ENCODE measurements at places on chromosomes 3 and 15. TPM values are rescaled to one million over a fixed set of nuclear protein-coding genes. Genes with fewer than 3 reads are reported as not detected.

DNA sequence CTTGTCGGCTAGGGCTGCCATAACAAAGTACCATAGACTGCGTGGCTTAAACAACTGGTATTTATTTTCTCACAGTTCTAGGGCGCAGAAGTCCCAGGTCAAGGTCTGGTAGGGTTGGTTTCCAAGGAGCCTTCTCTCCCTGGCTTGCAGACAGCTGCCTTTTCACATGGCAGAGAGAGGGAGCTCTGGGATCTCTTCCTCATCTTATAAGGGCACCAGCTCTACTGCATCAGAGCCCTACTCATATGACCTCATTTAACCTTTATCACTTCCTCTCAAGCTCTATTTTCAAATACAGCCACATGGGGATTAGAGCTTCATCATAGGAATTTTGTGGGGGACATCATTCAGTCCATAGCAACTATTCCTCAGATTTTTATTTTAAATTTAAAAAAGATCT lies 17.6 kb upstream of the PAQR9 start:
- H3K4me3 ChIP-seq, result no peak overlapping the region
- no peak overlapping the region for H3K27ac ChIP-seq

DNA sequence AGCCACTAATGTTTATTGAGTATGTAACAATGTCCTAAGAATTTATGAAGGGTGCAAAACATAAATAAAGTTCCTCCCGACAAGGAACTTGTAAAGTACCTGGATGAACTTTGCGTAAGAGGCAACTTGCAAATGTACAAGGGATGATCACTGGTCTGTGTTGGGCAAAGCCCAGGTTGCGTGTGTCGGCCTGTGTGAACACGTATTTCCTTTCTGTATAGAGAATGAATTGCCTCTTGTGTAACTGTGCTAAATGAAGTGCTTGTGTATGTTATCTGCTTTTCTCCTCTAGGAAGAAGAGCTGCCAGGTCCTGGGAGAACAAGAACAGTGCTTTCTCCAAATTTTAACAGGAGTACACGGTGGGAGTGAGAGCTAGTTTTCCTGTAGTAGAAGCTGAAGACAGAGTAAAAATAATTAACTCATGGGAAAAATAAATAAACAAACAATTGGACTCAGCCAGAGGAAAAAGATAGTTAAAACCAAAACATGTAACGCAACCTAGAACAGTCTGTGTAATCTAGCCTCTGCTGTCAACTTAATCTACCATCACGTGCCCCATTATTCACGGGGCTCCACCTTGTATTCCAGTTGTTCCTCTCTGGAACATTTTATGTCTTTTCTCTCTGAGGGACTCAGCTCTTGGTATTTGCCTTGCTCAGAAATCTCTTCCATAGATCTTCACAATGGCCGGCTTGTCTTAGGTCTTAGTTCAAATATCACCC lies 83.7 kb upstream of the RASGRP1 start:
- H3K36me3 ChIP-seq, result peaks cover 3% of the 10 kb centered on the region
- H3K27ac ChIP-seq, result peak overlapping the region; percentile 11
- H3K27me3 ChIP-seq, result no peaks in the 10 kb centered on the region
- no peak for DNase-seq
- H3K4me1 ChIP-seq, result peaks cover 76% of the 10 kb centered on the region

DNA sequence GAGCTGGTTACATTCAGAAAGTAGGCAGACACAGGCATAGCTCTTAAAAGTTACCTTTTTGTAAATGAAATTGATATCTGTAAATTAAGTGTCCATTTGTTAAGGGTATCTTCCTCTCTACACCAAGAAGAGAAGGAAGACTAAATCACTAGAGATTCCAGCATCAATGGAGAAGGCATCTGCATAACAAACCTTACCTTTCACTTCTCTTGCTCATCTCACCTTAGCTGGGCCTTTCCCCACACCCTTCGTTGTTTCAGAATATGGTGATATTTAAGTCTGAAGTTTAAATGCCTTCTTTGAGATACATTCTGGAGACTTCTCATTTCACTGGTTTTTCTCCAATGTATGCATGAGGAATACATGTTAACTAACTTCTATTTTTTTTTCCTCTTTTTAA lies 54.5 kb upstream of the TGFBR2 start:
- DNase-seq, result no peak
- no peaks in the 10 kb centered on the region for H3K36me3 ChIP-seq
- no peak overlapping the region for H3K27ac ChIP-seq
- no peaks in the 10 kb centered on the region for H3K27me3 ChIP-seq
- peaks cover 17% of the 10 kb centered on the region for H3K4me1 ChIP-seq
- H3K4me3 ChIP-seq, result no peak overlapping the region

MKRN2OS gene
- total RNA-seq, result not detected

- H3K36me3 ChIP-seq, result no peaks in the 10 kb centered on the region
- peaks cover 21% of the 10 kb centered on the region for H3K4me1 ChIP-seq
- DNase-seq, result peak; percentile 42
- H3K27ac ChIP-seq, result no peak overlapping the region
Measured at GRCh38 chr15:60155661-60156060, 151.6 kb downstream of the FOXB1 start.

DNA sequence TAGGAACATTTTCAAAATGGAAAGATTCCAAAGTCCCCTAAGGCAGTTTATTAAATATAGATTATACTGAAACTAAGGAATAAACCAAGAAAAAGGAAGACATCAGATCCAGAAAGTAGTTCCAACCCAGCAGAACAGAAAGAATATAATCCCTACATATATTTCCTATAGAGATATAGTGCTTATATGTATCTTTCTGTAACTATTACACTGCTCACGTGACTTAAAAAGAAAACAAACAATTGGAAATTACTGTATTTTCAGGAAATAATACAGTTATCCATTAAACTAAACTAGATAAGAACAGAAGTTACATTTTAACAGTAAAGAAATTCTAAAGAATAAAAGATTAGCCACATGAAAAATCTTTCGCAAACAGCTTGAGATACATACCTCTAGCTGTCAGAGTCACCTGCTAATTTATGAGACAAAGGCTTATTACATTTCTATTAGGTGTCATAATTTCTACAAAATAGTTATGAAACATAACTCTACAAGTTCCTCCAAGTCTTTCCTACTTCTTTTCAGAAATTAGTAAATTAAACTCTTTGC lies 10.5 kb downstream of the DPH6 start:
- H3K36me3 ChIP-seq, result peaks cover 29% of the 10 kb centered on the region
- no peak overlapping the region for H3K27ac ChIP-seq
- H3K27me3 ChIP-seq, result no peaks in the 10 kb centered on the region
- peaks cover 5% of the 10 kb centered on the region for H3K4me1 ChIP-seq
- DNase-seq, result no peak

- H3K27me3 ChIP-seq, result no peaks in the 10 kb centered on the region
- no peak overlapping the region for H3K4me3 ChIP-seq
- no peak overlapping the region for H3K27ac ChIP-seq
- H3K36me3 ChIP-seq, result peaks cover 57% of the 10 kb centered on the region
- no peak for DNase-seq
Measured at GRCh38 chr3:136698361-136698760, 53.8 kb downstream of the STAG1 start.

DNA sequence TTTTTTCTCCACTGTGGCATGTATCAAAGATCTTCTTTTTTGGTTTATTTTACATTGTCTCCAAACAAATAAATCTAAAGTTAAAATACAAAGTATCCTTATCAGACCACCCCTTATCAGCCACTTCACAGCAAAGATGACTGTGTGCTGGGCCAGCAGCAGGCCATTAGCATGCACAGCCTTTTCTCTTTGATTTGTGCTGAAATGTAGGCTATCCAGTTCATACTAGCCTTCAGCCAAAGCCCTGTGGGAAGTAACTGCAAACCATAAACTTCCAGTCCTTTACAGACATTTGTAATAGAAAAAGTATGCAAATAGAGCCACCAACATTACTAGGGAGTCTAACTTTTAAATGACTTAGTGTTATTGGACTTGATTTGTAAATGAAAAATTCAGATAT lies 816.3 kb downstream of the FHIT start:
- no peaks in the 10 kb centered on the region for H3K4me1 ChIP-seq
- H3K4me3 ChIP-seq, result no peak overlapping the region
- no peaks in the 10 kb centered on the region for H3K36me3 ChIP-seq
- no peak overlapping the region for H3K27ac ChIP-seq

GRCh38 chr3:37310666-37311050 lies 136.3 kb upstream of the LRRFIP2 start:
- no peak for DNase-seq
- H3K27ac ChIP-seq, result no peak overlapping the region
- H3K27me3 ChIP-seq, result no peaks in the 10 kb centered on the region
- no peak overlapping the region for H3K4me3 ChIP-seq

NAALADL2 gene
- not detected for total RNA-seq

LRCH3 gene
- total RNA-seq, result 50.1 TPM

GRCh38 chr15:40357246-40357645 lies 773 bp upstream of the DISP2 start:
- no peaks in the 10 kb centered on the region for H3K27me3 ChIP-seq
- H3K4me1 ChIP-seq, result peaks cover 5% of the 10 kb centered on the region
- no peak overlapping the region for H3K4me3 ChIP-seq
- H3K36me3 ChIP-seq, result no peaks in the 10 kb centered on the region
- no peak overlapping the region for H3K27ac ChIP-seq

GRCh38 chr3:14392803-14393319 lies 9.5 kb upstream of the SLC6A6 start:
- no peak overlapping the region for H3K27ac ChIP-seq
- H3K36me3 ChIP-seq, result no peaks in the 10 kb centered on the region
- peaks cover 8% of the 10 kb centered on the region for H3K4me1 ChIP-seq
- H3K4me3 ChIP-seq, result no peak overlapping the region
- no peak for DNase-seq
- no peaks in the 10 kb centered on the region for H3K27me3 ChIP-seq

GRCh38 chr3:105948101-105948500 lies 79.3 kb upstream of the CBLB start:
- H3K27ac ChIP-seq, result no peak overlapping the region
- no peak overlapping the region for H3K4me3 ChIP-seq
- no peaks in the 10 kb centered on the region for H3K36me3 ChIP-seq
- no peaks in the 10 kb centered on the region for H3K4me1 ChIP-seq

DNA sequence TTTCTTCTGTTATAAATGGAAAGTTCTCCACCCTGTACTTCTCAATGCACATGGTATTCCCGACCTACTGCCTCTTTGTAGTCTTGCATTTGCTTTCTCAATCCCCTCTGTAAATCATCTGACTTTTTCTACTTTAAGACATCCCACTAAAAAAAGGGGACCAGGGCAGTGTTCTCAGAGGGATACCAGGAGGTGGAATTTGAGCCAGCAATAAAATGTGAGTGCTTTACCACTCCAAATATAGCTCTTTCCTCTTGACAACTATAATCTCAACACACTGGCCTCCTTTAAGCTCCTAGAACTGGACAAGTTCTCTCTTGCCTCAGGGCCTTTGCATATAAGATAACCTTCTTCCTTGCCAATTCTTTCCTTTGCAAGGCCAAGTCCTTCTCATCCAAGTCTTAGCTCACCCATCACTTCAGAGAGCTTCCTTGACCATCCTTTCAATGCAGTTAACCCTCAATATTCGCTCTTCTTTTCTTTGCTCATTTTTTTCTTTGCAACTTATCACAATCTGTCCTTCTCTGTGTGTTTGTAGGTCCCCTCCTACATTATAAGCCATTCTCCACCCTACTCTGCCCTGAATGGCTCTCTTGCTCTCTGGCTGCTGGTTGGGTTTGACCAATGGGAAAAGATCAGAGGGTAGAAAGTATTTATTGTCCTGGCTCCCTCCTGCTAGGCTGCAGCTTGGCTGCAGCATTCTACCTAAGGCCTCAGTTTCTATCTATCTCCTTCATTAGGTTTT lies 93.4 kb downstream of the PRICKLE2 start:
- H3K27ac ChIP-seq, result no peak overlapping the region
- peaks cover 4% of the 10 kb centered on the region for H3K27me3 ChIP-seq
- H3K4me3 ChIP-seq, result no peak overlapping the region
- H3K36me3 ChIP-seq, result no peaks in the 10 kb centered on the region

DNA sequence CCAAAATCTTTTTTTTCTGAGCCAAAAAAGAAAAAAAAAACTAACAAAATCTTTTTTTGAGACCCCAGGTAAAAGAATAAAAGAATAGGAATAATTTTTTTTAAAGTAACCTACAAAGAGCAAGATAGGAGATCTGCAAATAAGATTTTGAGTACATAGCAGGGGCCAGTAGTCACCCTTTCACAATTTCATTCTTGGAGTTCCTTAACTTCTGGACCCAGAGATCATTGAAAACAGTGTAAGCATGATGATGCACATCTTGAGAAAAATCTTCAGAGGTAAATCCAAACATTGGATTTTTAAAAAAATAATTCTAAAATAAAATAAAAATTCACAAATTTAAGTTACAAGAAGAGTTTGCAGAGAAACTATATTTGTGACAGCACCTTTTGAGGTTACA lies 18.8 kb downstream of the TFRC start:
- H3K4me3 ChIP-seq, result no peak overlapping the region
- H3K27ac ChIP-seq, result peak overlapping the region; percentile 44
- H3K27me3 ChIP-seq, result no peaks in the 10 kb centered on the region
- no peak for DNase-seq

- H3K27me3 ChIP-seq, result peaks cover 16% of the 10 kb centered on the region
- no peak overlapping the region for H3K27ac ChIP-seq
- H3K4me3 ChIP-seq, result no peak overlapping the region
- no peak for DNase-seq
Measured at GRCh38 chr15:80773792-80774352, 5.3 kb upstream of the CEMIP start.

- no peak for DNase-seq
- no peaks in the 10 kb centered on the region for H3K36me3 ChIP-seq
- H3K4me3 ChIP-seq, result no peak overlapping the region
- peaks cover 17% of the 10 kb centered on the region for H3K27me3 ChIP-seq
- H3K27ac ChIP-seq, result no peak overlapping the region
Measured at GRCh38 chr3:11120091-11120805, 34.0 kb upstream of the HRH1 start.

GRCh38 chr3:141392897-141393734 lies 24.8 kb downstream of the ZBTB38 start:
- peaks cover 42% of the 10 kb centered on the region for H3K4me1 ChIP-seq
- peaks cover 20% of the 10 kb centered on the region for H3K36me3 ChIP-seq
- no peaks in the 10 kb centered on the region for H3K27me3 ChIP-seq
- no peak overlapping the region for H3K27ac ChIP-seq

DENND6A gene
- total RNA-seq, result 16.0 TPM

GRCh38 chr3:100650651-100651619 lies 41.5 kb downstream of the ADGRG7 start:
- H3K36me3 ChIP-seq, result no peaks in the 10 kb centered on the region
- no peaks in the 10 kb centered on the region for H3K27me3 ChIP-seq
- peak overlapping the region; percentile 41 for H3K27ac ChIP-seq

TPRG1 gene
- total RNA-seq, result 11.5 TPM

- H3K4me1 ChIP-seq, result peaks cover 12% of the 10 kb centered on the region
- H3K27me3 ChIP-seq, result peaks cover 5% of the 10 kb centered on the region
Measured at GRCh38 chr3:107430214-107430995, 53.2 kb downstream of the CCDC54 start.

SH3GL3 gene
- not detected for total RNA-seq

- H3K4me3 ChIP-seq, result no peak overlapping the region
- DNase-seq, result peak; percentile 61
- no peaks in the 10 kb centered on the region for H3K36me3 ChIP-seq
- no peak overlapping the region for H3K27ac ChIP-seq
- no peaks in the 10 kb centered on the region for H3K27me3 ChIP-seq
Measured at GRCh38 chr3:36700537-36701248, 63.7 kb downstream of the DCLK3 start.

GRCh38 chr3:171039674-171040073 lies 13.2 kb upstream of the SLC2A2 start:
- no peaks in the 10 kb centered on the region for H3K36me3 ChIP-seq
- H3K4me1 ChIP-seq, result no peaks in the 10 kb centered on the region
- no peak overlapping the region for H3K4me3 ChIP-seq
- no peak for DNase-seq

Measured in activated CD4-positive, alpha-beta memory T cell treated with anti-CD3 and anti-CD28 coated beads for 36 hours (primary cell).